ENCODE measurements at places on chromosomes 2 and 18. TPM values are rescaled to one million over a fixed set of nuclear protein-coding genes. Genes with fewer than 3 reads are reported as not detected.
A peak's percentile ranks its signal among the peaks of the same experiment; 100 is the strongest.

Gene LIMS1
- total RNA-seq, result 131 TPM

Gene SERPINB13
- not detected for total RNA-seq

Gene EGR4
- not detected for total RNA-seq

Gene CDH19
- not detected for total RNA-seq

Gene DNAJC5G
- not detected for total RNA-seq

Gene VPS54
- total RNA-seq, result 18.1 TPM

Gene PCARE
- total RNA-seq, result not detected

Gene SULT1C2
- total RNA-seq, result not detected

Gene ME2
- 50.0 TPM for total RNA-seq

GRCh38 chr2:197972061-197972460 lies 167.7 kb downstream of the PLCL1 start:
- DNase-seq, result peak; percentile 72

GRCh38 chr18:32730620-32731091 lies 42.2 kb downstream of the KLHL14 start:
- DNase-seq, result no peak

- no peak for DNase-seq
Observed at GRCh38 chr2:240630771-240631547, 5.7 kb downstream of the GPR35 start.

- no peak for DNase-seq
Observed at GRCh38 chr2:239502430-239503186, 101.8 kb upstream of the HDAC4 start.

GRCh38 chr2:179440642-179441251 lies 176.1 kb upstream of the SESTD1 start:
- DNase-seq, result peak; percentile 26

DNA sequence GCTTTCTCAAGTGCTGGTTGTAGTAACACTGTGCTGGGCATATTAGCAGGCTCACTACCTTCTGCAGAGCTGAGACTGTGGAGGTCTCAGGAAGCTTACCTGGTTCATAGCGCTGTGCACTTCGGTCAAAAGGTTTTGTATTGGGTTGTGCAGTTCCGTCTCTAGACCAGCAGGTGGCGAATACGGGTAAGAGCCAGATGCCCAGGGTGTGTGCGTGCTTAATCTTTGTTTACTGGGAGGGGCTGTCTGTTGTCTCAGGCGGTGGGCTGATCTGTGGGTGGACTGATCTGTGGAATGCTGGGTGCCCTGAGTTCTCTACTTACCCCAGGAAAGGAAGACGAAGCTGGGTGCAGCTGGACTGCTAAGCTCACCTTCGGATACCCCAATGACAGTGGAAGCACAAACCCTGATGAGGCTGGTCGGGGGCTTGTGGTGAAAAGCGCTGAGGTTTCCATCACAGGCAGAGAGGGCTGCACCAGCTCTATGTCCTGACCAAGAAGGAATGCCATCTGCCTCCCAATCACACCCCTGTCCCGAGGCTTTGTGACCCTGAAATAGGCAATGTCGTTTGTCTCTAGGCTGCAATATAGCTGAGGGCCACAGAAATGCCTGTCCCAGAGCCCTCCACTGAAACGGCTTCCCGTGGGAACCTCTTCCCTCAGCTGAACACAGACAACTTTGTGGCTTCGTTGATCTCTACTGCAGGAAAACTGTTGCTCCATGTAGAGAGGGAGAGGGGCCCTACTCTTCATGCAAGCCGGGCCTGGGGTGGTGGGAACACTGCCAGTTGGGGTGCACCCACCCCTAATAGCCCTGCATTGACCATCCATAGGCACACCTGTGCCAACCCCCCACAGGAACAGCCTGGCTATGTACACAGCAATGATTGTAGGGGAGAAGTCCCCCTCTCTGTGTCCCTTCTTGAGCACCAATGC lies 45.9 kb upstream of the FAM117B start:
- peak; percentile 62 for DNase-seq

- no peak for DNase-seq
Observed at GRCh38 chr2:30548386-30548785, 101.3 kb downstream of the LCLAT1 start.

DNA sequence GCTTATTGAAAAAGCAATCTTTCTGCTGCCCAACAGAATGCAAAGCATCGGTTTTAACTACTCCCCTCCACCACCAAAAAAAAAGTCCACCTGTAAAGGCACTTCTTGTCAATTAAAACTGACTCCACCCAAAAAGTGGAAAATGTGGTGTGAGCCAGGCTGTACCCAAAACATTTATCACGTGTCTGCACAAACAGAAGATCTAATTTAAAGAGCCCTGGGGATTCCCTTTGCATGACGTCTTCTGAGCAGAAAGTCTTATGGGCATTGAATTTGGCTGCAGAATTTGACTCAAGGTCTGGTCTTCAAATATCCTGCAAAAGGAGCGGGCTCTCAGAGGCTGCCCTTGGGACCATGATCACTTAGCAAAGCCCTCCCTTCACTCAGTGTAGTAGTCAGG lies 358.3 kb upstream of the KLHL29 start:
- no peak for DNase-seq

GRCh38 chr18:49548229-49548636 lies 13.6 kb upstream of the LIPG start:
- peak; percentile 62 for DNase-seq

DNA sequence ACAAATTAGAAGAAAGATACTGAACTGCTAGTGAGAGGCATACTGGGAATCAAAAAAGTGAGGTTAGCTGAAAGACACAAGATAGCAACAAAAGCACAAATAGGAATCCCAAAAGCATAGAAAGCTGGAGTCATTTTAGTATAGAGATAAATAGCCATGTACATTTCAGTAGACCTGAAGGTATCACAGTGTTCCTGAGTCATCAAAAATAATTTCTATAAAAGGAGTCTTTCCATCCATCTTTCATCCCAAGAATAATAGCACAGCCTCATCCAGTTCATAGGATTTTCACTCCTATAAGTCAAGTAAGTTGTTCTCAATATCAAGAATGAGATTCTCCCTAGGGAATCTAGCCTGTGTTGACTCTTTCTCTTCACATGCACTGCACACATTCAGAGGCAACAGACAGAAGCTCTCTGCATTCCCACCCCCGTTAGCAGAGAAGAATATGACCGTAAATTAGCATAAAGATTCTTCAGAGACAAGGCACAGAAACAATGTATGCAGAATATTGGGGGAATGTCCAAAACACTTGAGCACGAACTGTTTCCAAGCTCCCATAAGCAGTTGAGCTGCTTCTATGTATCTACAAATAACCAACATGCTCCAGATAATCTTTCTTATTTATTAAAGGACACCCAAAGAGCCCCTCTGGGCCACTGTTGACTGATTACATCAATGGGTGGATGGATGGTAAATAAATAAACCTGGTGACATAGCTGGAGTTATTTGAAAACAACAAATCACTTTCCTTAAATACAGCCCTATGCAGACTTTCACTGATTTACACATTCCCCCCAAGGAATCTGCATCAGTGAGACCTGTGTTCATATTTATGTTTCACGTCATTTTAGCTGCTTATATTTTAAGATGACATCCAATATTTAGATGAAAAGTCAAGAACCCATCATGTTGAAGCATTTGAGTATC lies 174.5 kb upstream of the PKDCC start:
- DNase-seq, result no peak

- no peak for DNase-seq
Observed at GRCh38 chr2:132567682-132568081, 102.3 kb downstream of the LYPD1 start.

- no peak for DNase-seq
Observed at GRCh38 chr2:21260311-21260710, 136.5 kb downstream of the TDRD15 start.

DNA sequence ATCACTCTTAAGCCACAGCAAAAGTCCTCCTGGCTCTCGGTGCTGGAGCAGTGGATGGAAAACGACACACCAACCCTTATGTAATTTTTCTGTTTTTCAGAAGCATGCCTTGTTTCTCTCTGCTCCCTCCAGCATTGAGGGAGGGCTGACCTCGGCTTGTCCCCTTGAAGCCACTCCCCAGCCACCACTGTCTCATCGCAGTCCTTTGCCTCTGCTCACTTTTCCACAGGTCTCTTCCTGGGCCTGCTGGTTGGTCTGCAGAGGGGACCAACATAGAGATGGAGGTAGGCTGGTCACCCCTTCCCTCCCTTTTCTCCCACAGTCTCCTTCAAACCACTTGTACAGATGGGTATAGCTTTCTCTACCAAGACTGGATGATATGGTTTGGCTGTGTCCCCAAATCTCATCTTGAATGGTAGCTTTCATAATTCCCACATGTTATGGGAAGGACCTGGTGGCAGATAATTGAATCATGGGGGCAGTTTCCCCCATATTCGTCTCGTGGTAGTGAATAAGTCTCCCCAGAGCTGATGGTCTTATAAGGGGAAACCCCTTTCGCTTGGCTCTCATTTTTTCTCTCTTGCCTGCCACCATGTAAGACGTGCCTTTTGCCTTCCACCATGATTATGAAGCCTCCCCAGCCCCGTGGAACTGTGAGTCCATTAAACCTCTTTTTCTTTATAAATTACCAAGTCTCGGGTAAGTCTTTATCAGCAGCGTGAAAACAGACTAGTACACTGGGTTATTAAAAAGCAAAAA lies 14.3 kb upstream of the RIOK3 start:
- DNase-seq, result no peak

DNA sequence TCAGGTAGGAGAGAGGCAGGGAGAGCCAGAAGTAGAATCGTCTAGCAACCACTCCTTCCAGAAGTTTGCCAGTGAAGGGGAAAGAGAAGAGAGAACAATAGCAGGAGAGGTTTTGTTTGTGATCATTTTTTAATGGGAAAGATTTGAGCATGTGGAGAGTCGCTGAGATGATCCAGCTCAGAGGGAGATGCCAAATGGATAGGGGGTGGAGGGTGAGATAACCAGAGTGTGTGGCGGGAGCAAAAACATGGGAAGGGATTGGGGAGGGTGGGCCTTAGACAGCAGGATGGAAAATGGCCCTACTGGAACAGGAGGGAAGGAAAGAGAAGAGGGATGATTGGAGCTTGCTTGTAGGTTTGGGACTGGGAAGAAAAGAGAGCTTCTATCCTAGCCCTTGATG lies 269.8 kb downstream of the GLI2 start:
- no peak for DNase-seq

- DNase-seq, result no peak
Observed at GRCh38 chr18:67381608-67382150, 134.8 kb downstream of the DSEL start.

DNA sequence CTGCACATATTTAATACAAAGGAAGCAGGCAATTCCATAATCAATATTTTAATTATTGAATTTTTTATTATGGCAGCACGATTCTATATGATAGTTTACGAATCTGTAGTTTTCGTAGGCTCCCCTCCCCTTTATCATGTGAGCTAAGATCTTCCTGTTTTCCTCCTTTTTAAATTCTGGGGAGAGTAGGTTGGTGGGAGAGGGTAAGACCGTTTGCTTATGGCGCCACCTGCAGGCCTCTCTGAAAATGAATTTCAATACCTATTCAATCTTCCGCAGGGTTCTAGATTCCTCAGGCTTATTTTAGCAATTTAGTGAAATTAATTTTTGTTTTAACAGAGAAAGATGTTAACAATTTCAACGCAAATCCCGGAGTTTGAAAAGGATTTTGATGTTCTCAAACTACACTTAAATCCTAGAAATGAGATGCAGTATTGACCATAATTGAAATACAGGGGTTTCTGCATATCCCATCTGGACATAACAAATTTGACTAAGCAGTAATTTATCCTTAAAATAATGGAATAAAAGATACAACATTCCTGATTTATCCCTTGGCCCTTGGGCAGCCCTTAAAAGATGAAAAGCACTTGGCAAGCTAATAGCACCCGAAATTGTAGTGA lies 12.8 kb upstream of the GBX2 start:
- peak; percentile 65 for DNase-seq

GRCh38 chr2:38661306-38661705 lies 4.6 kb upstream of the GALM start:
- peak; percentile 69 for DNase-seq

- peak; percentile 53 for DNase-seq
Observed at GRCh38 chr2:151289972-151290866, 751 bp upstream of the NMI start.

DNA sequence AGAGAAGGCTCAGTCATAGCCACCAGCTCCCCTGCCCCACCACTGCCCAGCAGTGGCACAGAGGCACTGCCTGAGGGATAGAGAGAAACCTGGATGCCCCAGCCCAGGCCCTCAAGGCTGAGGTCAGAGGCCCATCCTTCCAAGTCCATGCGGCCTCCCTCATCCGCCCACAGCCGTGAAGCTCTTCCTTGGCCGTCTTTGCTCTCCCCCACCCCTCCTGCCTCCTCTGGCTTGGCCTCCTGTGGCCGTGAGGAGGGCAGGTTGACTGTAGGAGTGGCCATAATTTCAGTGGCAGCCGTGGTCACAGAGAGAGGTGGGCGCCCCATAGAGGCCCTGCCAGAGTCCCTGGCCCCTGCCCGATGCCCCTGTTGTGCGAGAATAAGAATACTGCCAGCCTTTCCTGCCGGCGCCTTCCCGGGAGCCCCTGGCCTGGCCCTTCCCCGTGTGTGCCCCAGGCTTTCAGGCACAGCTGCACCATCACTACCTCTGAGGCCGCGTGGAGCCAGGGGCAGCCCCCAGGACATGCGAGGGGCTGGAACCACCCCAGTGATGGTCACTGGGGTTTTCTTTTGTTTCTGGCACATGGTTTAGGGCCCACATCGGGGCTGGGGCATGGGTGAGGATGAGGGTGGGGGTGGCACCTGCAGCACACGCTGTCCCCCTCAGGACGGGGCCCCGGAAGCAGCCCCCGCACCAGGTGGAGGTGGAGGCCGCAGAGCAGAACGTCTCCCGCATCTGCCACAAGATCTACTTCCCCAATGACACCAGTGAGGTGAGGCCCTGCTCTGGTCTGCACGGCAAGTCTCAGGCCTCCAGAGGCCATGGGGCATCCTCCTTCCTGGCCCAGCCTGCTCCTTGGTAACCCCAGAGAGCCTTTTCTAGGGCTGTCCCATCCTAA lies 13.1 kb upstream of the GPR17 start:
- no peak for DNase-seq

DNA sequence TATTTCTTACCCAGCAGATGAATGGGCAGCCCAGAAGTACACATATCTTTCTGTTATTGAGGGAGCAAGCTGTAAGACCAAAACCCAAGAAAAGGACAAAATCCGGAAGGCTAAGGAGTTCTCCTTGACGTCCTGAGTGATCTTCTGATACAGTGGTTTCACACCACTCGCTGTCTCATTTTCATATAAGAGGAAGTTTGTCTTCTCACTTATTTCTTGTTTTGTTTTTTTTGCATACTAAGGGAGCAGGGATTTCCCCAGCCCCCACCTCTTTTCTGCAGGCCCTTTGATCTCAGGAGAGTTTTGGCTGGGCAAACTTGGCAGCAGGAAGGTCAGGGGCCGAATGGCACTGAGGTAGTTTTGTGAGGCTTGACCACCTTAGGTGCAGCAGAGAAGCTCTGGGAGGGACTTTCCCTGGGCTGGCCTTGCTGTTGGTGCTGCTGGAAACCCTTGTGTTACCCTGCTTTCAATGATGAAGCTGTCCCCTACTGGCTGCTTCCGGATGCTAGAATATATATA lies 13.3 kb downstream of the CHRNA1 start:
- DNase-seq, result no peak

GRCh38 chr18:37230768-37231167 lies 334.8 kb downstream of the CELF4 start:
- DNase-seq, result no peak

- DNase-seq, result no peak
Observed at GRCh38 chr18:76412010-76412817, 82.8 kb downstream of the ZNF516 start.
